ENCODE measurements at places on chromosomes 5 and 9.

GRCh38 chr9:106962615-106963363 is 99.8 kb downstream of the ZNF462 start:
- DNase-seq = no peak

GRCh38 chr5:81349161-81349560 is 44.8 kb downstream of the ACOT12 start:
- DNase-seq = no peak

GRCh38 chr5:148653291-148653835 is 964 bp downstream of the HTR4 start:
- no peak for DNase-seq

- DNase-seq = no peak
These were observed 9.9 kb downstream of the BBLN start for GRCh38 chr9:128169925-128170324.

DNA sequence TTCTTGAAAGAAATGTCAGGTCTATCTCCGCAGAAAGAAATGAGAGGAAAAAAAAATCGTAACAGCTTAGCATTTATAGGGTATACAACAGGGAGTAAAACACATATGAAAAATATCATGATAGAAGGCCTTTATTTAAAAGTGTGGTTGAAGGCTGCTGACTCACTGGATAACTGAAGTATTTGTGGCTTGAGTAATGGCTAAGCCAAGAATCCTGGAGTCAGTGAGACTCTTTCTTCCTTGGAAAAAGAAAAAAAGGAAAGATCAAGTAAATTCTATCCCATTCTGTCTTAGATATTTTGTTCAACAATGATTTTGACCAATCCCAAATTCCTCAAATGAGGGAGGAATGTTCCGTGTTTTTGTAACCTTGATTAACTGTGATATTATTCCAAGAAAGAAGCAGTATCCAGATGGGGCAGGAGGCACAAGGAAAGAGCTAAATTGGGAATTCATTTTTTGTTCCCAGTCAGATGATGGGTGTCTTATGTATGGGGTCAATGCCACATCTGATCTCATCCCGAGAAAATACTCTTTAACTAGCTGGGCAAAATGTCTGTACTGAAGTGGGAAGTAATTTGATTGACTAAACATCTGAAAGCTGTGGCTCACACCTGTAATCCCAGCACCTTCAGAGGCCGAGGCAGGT is 64.3 kb upstream of the MYO10 start:
- no peak for DNase-seq

- no peak for DNase-seq
These were observed 200.2 kb downstream of the SLIT3 start for GRCh38 chr5:169100735-169101075.

DNA sequence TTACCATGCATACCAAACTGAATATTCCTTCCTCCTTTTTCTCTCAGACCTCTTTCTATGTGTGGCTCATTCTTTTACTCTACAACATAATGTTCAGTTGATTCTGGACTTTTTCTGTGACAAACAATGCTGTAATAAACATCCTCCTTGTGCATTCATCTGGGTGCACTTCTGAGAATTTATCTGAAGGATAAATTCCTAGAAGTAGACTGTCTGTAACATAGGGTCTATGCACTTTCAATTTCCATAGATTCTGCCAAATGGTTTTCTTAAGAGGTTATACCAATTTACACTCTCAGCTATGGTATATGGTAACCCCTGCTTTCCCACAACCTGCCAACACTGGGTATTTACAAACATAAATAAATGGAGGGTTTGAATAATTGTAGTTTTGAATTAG is 24.1 kb upstream of the TNC start:
- DNase-seq = no peak

- no peak for DNase-seq
These were observed 20.2 kb downstream of the ATP10B start for GRCh38 chr5:160831801-160832200.

DNA sequence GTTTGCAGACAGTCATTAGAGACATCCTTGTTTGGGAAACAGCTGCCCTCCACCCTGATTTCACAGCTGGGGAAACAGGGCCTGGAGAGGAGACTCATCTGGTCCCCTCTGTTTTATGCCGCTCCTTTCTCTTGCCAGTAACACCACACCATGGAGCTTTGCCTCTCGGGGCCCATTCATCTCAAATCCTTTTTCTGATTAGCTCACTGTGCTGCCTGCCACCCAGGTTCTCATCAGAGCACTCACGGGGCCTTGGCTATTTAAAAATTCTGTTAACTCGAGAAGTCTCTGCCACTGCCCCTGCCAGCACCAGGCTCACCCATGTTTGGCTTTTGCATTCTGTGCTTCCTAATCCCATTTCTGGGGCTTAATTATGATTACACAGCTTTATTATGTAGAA is 36.8 kb upstream of the C5orf58 start:
- DNase-seq = peak; percentile 94

- no peak for DNase-seq
These were observed 46.7 kb downstream of the UHRF2 start for GRCh38 chr9:6459718-6460117.

DNA sequence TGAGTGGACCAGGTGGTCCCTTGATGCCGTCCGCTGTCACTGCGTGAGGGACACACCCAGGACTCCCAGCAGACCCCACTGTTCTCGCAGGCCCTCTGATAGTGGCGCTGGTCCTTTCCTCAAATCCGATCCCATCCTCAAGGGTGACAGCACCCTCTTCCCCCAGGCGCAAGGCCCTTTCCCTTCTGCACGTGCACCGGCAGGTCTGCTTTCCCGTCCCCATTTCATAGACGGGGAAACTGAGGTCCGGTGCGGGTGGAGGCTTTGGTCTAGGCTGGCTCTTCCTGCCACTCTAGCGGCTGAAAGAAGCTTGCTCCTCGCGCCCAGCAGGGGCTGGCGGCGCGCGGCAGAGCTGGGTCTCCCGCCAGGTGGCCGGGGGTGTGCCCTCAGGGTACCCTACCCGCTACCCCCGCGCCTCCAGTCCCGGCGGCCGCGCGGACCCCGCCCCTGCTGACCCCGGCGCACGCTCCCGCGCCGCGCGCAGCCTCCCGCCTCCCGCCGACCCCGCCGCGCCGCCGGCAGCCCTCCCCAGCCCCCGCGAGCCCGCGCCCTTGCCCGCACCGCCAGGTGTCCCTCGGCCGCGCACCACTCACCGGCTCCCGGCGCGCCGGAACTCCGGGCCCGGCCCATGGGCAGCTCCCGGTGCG is 453 bp downstream of the RASGEF1C start:
- peak; percentile 44 for DNase-seq

DNA sequence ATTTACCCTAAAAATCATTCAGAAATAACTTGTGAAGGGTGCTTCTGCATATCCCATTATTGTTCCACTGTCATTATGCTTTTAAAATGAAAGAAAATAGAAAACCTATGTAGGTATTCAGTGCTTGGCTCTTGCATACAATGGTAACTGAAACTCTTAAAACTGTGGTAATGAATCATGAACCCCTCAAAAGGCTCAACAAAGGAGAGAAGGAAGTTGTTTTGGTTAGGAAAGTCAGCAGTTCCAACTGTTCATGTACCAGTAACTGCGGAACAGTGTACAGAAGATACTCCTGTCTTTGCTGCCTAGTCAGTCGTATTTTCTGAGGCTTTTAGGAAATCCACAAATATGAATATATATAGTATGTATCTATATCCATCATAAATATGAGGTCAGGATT is 96.1 kb downstream of the OSMR start:
- no peak for DNase-seq

GRCh38 chr5:179251276-179251969 is 93.8 kb downstream of the ADAMTS2 start:
- DNase-seq = no peak

- DNase-seq = no peak
These were observed 287.4 kb upstream of the TARS1 start for GRCh38 chr5:33153372-33153771.

DNA sequence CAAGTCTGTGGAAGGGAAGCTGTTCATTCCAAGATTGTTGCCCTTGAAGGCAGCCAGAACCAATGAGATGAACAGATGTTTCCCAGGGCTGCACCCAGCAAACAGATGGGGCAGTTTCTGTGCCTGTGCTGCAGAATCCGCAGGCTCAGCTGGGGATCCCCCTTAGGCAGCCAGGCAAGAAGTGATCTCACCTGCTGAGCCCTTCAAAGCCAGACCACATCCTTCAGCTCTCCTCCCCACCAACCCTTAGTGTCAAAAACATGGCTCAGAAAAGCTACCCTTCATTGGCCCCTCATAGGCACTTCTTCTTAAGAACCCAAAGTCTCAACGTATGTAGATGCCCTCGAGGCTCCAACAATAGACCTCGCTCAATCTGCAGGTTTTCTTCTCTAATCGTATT is 626.7 kb downstream of the CCDC171 start:
- no peak for DNase-seq

DNA sequence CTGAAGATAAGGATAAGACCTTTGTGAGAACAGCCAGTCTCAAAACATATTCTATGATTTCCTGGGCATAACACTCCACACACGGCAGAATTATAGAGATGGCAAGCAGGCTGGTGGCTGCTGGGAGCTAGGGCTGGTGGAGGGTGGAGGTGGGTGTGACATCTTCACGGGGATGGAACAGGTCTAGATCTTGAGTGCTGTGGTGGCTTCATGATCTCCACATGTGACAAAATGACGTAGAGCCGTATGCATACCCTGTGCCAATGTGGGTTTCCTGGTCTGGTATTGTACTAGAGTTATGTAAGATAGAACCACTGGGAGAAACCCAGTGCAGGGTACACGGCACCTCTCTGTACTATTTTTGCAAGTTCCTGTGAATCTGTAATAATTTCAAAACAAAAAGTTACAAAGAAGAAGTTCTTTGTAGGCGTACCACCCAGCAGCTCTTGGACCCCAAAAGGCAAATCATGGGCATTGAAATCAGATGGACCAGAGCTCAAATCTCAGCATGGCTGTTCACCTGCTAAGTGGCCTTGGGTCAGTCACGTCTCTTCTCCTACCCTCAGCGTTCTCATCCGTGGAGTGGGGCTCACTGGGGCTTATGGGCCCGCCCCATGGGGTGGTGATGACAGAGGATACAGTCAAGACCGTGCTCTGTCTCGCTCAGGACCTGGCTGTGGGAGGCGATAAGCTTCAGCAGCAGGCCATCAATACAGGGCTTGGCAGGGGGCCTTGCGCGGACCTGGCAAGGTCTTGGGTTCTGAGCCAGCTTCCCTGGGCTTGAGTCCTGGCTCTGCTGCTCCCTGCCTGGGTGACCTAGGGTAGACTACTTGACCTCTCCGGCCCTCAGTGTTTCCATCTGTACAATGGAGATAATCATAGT is 74.7 kb upstream of the UNC5A start:
- no peak for DNase-seq

- DNase-seq = no peak
These were observed 70.7 kb downstream of the PAX5 start for GRCh38 chr9:36963346-36963745.

- no peak for DNase-seq
These were observed 167.8 kb downstream of the DOCK2 start for GRCh38 chr5:169804861-169805260.

- no peak for DNase-seq
These were observed 468.9 kb downstream of the ACTL7B start for GRCh38 chr9:108386859-108387384.

DNA sequence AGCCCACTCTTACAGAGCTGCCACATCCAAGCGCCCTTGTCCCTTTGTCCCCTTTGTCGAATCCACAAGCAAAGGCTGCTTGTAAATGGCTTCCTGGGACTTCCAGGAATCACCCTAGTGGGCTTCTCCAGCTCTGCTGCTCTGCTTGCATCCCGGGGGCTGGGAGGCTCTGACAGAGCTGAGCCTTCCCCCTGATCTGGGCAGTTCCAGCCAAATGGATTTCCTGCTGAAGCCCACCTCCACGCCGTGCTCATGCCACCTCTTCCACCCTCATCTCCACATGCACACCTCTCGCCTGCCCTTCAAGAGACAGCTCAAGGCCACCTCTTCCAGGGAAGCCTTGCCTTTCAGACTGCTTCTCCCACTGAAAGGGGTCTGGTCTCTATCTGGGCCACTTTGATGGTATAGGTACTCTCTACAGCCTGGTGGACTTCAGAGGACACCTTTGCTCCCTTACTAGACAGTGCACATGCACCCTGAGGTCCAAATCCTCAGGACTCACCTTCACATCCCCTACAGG is 106.2 kb downstream of the LHFPL2 start:
- no peak for DNase-seq

DNA sequence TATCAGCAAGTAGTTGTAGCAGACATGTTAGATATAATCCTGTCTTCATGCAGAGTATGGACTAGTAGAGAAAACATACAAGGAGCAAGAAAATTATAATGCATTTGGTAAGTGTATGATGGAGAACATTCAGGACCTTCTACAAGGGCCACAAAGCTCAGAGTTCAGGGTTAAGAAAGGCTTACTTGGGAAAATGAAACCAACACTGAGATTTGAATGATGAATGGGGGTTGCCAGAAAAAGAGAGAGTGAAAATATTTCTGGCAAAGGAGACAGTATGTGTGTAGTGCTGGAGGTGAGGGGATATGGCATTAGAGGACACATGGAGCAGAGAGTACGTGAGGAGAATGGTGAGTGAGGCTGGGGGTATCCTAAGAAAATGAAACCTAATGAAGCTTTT is 169.8 kb upstream of the STK32A start:
- no peak for DNase-seq

DNA sequence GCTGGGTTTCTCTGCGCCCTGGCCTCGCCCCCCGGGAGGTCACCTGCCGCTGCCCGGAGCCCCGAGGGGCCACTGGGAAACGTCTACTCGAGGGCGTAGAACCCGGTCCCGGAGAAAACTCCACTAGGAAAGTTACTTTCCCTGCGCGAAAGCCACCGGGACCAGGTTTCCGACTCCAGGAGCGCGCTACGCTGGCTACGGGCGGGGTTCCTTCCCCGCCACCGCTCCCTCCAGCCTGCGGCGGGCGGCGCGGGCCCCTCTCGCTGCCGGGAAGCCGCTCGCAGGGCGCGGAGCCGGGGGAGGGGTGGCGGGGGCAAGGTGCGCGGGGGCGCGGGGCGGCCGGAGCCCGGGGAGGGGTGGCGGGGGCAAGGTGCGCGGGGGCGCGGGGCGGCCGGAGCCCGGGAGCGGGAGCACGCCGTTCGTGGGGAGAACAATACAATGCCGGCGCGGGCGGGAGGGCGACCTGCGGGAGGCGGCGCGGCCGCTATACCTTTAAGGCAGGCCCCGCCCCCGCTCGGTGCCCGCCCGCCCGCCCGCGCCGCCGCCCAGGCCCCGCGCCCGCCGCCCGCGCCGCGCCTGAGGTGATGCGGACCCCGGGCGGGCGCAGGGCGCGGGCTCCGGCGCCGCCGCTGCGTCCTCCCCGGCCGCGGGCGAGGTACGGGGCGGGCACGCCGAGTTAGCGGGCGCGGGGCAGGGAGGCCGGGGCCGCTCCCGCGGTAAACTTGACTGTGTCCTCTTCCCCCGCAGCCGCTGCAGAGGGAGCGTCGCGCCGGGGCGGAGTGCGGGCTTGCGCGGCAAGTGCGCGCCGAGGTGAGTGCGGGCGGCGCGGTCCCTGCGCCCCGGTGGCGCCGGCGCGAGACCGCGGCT is 278.1 kb downstream of the AOPEP start:
- DNase-seq = peak; percentile 39

GRCh38 chr5:1975898-1976765 is 93.4 kb upstream of the IRX4 start:
- DNase-seq = no peak

GRCh38 chr9:34169125-34169524 is 9.7 kb upstream of the UBAP1 start:
- DNase-seq = no peak

All from COR-L47 (cell line).